Neural crest cell (in vitro differentiated cells): ENCODE measurements at places on chromosomes 3 and 15.

- DNase-seq = no peak
Observed at GRCh38 chr15:42449770-42450424, 41.0 kb downstream of the ZNF106 start.

GRCh38 chr3:39290255-39290654 lies 10.4 kb upstream of the CX3CR1 start:
- DNase-seq = no peak

DNA sequence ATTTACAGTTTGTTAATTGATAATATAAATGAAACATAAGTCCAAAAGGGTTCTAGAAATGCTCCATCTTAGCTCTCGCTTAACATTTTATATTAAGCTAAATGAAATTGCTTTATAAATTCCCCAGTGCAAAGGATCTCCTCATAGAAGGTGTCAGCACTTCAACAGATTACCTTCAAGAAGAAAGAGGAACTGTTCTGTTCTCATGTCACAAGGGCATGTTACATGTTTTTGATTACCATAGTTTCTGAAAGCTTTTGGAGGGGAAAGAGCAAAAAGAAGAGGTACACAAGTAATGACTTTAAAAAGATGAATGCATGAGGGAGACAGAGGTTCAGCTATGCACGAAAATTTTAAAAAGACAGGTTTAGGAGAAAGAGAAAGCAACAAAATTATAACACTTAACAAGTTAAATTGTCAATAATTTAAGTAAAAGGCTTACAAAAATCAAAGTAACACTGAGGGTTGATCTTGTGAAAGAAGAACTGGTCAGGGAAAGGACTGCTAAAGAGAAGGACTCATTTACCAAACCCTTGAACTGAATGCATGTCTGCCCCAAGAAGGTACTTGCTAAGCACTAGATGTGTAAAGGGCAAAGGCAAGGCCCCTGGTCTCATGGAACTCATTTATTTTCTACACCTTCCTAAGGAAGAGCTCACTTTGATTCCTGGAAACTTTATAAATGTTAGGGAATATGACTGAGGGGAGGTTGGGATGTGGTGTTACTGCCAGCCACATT lies 45.1 kb downstream of the CCDC191 start:
- DNase-seq = no peak

DNA sequence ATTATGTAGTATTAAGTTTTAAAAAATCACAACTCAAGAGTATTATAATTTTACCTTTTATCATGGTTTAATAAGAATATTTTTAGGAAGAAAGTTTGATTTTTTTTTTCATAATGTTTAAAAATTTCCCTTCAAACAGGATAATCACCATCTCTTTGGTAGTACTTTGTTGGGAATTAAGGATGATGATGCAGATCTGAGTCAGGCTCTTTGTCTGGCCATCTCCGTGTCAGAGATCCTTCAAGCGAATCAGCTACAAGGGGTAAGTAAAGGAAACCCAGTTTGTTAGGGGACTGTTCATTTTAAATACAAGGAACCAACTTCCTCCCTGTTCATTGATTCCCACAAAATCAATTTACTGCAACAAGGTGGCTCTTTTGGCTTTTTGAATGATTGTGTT lies 36.8 kb upstream of the NIT2 start:
- no peak for DNase-seq

- DNase-seq = no peak
Observed at GRCh38 chr3:116285781-116286421, 159.4 kb downstream of the LSAMP start.

GRCh38 chr3:8655387-8655835 lies 10.8 kb upstream of the SSUH2 start:
- DNase-seq = no peak

- DNase-seq = no peak
Observed at GRCh38 chr3:39350714-39351113, 21.2 kb downstream of the CCR8 start.

- DNase-seq = no peak
Observed at GRCh38 chr3:49058011-49058410, 28.8 kb upstream of the IMPDH2 start.

DNA sequence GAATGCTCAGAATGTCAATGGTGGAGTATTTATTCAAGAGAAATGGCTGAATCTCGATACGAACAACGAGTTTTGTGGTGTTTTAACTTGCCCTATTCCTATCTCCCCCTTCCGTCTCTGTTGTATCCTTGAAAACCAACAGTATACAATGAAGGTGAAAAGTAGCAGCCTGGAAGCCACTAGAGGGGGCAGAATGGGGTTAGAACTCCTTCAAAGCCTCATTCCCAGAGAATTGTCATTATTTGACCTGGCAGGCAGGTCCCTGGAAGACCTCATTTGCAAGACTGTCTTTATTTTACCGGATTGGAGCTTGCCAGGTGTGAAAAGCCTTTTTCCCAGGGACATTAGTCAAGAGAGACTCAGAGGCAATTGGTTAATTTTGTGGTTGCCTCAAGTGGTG lies 139.4 kb downstream of the LRRC28 start:
- DNase-seq = no peak

GRCh38 chr3:86958534-86958933 lies 32.4 kb downstream of the VGLL3 start:
- no peak for DNase-seq

DNA sequence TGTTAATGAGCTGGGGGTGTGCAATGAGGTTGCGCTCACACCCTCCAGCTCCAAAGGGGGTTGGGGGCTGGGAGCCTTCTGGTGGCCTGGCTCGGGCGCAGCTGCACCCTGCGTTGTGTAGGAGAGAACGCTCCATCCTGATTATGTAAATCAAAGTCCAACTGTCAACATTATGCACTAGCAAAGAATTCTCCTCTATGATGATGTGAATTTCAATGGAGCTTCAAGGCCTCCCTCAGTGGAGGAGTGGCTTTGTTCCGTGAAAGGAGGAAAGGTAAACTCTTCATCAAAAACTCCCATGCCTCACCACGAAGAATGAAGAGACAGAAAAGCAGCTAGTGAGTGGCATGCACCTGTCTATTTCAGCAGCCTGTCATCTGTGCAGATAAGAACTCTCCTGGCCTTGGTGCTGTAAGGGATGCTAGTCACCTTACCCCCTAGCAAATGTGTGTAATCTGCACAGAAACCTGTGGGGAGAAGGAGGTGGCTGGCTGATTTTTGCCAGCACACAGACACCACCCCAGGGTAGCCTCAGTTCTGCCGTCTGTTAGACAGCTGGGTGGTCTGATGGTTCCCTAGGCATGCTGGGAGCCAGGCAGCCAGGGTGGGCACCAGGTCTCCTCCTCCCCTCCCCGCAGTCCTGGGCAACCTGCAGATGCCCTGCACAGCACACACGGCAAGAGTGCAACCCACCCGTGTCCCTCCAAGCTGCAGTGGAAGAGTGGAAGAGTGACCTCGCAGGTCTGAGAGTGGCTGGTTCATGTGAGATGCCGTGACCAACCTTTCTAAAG lies 47.0 kb upstream of the TRPM1 start:
- peak; percentile 48 for DNase-seq

- no peak for DNase-seq
Observed at GRCh38 chr3:138359919-138360868, 11.8 kb downstream of the MRAS start.

DNA sequence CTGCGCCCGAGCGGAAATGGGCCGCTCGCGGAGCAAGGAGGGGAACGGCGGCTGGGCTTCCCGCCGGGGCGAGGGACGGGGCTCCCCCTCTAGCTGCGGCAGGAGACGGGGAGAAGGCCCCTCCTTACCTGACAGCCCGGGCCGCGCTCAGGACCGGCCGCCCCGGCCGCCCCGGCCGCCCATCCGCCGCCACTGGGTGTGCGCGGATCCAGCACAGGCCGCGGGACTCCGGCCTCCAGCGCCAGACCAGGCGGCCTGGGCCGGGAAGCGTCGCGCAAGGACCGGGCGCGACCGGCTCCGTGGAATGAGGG lies 296 bp downstream of the TPRA1 start:
- peak; percentile 23 for DNase-seq

DNA sequence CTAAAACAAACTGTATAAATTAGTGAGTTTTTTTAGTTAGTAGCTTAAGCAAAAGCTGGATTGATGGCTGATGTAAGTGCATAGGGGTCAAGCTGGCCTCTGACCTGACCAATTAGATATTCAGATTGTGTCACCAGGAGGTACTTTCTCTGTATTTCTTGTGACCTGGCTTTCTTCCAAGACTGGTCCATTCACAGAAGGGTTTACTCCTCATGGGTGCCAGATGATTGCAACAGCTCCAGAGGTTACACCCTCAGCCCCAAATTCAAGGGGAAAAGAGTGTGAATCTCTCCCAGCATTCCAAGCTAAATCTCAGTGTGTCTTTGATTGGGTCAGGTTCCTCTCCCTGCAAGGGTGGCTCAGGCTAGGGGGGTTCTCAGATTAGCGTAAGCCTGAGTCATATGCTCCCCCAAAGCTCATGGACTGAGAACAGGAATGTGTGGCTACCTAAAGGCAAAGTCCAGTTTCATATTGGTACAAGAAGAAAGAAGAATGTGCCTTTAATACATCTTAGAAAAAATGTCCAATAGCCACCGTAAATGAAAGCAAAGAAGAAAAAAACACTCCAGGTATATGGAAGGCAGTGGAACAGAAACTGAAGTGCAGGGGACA lies 16.5 kb downstream of the PML start:
- DNase-seq = no peak

DNA sequence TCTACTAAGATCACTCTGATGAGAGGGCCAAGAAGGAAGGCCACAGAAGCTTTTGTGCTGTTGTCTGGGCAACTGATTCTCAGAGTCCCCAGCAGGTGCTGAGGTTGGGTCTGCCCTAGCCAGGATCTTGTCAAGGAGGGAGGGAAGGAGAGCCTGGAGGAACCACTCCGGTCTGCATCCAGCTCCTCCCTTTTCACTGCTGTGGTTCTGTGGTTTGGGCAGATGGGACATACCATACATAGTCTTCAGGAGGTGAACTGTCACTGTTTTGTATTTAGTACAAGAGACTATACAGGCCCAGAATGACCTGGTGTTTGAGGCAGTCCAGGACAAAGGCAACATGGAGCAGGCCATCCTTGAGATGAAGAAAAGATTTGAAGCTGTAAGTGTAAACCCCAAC lies 21.9 kb downstream of the C3orf62 start:
- DNase-seq = no peak

GRCh38 chr3:42894698-42895579 lies 11.0 kb upstream of the ZNF662 start:
- no peak for DNase-seq

DNA sequence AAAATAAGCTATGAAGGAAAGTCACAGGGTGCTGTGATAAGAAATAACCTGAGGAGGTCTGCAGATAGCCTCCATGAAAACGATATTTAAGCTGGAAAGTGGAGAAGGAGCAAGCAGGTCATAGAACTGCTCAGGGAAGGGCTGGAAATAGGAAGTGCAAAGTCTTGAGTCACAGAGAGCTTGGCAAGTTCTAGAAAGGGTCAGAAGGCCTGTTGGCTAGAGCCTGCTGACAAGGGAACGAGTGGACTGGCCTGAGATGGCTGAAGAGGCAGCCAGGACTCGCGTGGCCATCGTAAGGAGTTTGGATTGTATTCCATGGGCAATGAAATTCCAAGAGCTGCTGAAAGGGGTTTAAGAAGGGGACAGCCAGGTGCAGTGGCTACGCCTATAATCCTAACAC lies 64.7 kb upstream of the IL12A start:
- DNase-seq = no peak
